HT1080 (cell line): ENCODE measurements at places on chromosomes 1 and 21.

DNA sequence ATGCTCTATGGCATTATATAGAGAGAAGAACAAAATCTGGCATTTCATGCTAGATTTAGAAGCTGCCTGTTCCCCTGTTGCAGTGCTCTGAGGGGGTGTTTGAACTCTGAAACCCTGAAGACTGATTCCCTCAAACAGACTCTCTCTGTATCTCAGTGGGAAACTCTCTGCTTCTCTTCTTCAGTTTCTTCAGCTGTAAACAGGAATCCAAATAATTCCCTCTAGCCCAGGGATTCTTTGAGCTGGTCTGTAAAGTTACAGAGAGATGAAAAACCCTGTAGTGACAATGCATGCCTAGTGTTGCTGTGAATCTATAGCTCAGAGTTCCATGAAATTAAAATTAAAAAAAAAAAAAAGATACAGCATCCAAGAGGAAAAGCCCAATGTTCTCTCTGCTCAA lies 17.0 kb upstream of the ROR1 start:
- no peak for DNase-seq

GRCh38 chr1:153940756-153941155 lies 5.8 kb downstream of the DENND4B start:
- DNase-seq = no peak

DNA sequence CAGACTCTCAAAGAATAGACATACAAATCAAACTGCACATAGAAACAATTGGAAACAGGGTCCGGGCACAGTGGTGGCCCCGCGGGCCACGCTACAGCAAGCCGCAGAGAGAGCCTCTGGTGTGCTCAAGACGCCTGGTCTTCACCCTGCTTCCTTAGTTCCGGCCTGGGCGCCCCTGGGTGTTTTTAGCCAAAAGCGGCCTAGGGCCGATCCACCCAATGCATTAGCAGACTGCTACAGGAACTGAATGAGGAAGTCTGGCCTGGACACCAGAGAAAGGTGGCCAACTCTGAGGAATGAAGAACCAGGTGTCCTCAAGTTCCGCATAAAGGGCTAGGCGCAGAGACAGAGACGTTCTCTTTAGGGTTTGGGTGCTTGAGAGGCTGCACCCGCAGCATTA lies 1.7 kb downstream of the PRRX1 start:
- no peak for DNase-seq

- DNase-seq = no peak
Measured at GRCh38 chr1:46458190-46458589, 31.4 kb upstream of the DMBX1 start.

GRCh38 chr1:63668298-63668697 lies 75.1 kb downstream of the PGM1 start:
- peak; percentile 15 for DNase-seq

DNA sequence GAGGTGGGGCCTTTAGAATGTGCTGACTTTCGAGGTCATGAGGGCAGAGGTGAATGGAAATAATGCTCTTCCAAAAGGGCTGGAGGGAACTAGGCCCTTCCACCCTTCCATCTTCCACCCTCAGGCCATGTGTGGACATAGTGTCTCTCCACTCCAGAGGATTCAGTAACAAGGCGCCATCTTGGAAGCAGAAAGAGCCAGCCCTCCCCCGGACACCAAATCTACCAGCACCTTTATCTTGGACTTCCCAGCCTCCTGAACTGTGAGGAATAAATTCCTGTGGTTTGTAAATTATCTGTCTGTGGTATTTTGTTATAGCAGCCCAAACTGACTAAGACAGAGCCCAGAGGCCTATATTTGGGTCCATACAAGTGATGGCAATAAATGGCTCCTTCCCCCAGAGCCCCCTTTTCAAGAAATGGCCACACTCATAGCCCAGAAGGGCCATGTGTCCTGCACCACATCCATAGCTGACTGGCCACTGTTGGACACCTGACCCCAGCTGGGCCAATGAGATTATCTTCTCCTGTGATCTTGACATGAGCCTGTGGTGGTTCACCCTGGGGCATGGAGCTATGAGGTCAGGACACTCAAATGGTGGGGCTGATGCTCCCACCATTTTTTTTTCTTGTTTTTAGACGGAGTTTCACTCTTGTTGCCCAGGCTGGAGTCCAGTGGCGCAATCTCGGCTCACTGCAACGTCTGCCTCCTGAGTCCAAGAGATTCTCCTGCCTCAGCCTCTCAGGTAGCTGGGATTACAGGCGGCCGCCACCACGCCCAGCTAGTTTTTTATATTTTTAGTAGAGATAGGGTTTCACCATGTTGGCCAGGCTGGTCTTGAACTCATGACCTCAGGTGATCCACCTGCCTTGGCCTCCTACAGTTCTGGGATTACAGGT lies 114.9 kb downstream of the RRAGC start:
- DNase-seq = no peak

DNA sequence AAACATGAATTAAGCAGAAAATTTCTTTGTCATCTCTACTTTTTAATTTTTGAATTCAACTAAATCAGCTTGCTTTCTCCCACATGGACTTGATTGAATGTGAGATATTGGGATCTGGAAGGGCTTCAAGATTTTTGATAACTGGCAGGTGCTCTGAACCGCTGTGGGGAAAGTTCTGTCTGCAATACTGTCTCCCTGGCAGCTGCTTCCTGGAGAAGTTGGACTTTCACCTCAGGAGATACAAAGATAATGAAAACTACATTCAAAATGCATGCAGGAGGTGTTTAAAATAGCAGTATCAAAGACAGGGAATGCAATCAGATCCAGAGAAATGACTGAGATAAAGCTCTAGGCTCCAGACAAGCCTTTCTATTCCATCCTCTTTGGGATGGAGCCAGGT lies 338.3 kb downstream of the NEGR1 start:
- no peak for DNase-seq

DNA sequence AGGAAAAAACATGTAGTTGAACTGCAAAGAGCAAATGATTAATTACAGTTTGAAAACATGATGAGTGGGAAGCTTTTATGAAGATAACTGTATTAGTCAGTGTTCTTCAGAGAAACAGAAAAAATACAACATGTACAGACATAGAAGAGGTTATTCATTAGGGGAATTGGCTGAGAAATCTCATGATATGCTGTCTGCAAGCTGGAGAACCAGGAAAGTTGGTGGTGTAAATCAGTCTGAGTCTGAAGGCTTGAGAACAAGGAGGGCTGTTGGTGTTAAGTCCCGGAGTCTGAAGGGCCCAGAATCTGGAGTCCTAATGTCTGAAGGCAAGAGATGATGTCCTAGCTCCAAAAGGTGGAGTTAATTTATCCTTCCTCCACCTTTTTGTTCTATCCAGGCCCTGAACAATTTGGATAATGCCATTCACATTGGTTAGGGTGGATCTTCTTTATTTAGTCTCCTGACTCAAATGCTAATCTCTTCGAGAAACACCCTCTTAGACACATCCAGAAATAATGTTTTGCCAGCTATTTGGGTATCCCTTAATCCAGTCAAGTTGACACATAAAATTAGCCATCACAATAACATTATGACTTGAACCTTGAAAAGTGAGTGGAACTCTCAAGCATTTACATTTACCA lies 672.9 kb upstream of the PTBP2 start:
- DNase-seq = no peak

DNA sequence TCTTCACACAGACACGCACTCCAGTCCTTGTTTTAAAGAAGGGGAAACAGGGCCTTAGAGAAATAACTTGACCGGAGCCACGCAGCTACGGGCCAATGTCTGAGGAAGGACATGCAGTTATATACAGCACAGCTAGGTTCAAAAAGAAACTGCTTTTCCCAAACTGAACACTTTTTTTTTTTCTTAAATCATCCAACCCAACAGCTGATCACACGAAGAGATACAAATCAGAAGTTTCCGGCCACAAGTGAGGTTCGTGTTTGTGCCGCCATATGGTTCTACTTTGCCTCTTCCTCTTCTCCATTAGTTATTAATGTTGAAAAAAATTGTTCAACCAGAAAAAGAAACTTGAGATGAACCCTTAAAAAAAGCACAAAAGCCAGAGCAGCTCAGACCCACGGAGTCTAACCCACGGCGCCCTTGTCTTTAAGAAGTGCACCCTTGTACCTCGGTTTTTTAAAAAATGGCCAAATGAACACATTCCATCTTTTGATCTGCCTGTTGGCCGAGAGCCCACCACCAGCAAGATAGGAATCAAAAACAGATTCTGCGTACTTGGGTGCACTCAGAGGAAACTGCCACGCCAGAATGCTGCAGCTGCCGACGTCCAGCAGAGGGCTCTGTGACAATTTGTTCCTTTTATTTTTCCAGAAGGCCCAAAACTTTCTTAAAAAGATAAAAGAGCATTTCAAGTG lies 78.9 kb downstream of the SLC66A1 start:
- peak; percentile 25 for DNase-seq

DNA sequence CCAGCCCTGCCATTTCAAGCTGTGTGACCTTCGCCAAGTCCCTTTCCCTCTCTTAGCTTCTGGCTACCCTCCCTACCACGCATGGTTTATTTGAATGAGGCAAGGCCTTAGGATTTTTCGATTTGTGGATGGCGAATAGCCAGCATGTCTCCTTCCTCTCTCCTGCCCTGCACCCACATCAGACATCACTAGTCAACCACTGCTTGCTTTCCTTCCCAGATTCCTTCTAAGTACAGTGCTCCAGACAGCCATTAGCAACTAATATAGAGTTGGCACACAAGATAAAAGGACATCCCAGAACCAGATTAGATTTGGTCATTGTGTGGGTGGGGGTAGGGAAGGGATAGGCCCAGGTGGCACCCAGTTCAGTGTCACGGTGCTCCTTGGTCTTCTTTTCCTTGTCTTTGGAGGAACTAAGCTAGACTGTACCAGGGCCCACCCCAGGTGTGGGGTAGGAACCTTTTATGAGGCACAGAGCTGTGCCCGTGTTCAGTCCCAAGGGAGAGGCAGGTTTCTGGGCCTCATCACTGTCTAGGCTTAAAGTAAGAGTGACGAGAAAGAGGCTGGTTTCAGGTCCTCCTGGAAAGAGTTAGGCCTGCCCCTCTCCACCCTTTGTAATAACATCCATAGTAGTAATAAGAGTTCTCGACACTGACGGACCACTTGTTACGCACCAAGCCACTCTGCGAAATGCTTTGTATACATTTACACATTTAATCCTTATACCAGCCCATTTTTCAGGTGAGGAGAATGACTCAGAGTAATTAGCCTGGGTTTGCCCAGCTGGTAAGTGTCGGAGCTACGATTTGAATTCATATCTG lies 8.6 kb downstream of the ALPL start:
- no peak for DNase-seq

DNA sequence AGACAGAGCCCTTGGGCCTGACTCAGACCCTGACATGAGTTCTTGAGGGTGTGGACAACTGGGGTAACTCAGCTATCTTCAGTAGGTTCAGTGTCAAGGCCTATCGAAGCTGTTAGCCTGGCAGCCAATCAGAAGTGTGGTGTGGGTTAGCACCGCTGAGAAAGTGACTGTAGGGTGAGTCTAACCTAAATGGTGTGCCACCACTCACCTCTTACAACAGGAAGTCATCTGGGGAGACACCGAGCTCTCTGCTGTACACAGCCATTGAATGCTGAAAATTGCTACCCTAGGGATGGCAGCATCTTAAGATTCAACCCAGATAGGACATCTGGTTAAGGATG lies 44.6 kb downstream of the RASSF5 start:
- DNase-seq = no peak

- no peak for DNase-seq
Measured at GRCh38 chr1:112850034-112850757, 105.8 kb downstream of the SLC16A1 start.

GRCh38 chr1:15577691-15578090 lies 7.2 kb downstream of the AGMAT start:
- peak; percentile 15 for DNase-seq
